ENCODE measurements at places on chromosomes 2 and 18.

- DNase-seq = no peak
Observed at GRCh38 chr2:116877944-116878343, 936.5 kb upstream of the DDX18 start.

DNA sequence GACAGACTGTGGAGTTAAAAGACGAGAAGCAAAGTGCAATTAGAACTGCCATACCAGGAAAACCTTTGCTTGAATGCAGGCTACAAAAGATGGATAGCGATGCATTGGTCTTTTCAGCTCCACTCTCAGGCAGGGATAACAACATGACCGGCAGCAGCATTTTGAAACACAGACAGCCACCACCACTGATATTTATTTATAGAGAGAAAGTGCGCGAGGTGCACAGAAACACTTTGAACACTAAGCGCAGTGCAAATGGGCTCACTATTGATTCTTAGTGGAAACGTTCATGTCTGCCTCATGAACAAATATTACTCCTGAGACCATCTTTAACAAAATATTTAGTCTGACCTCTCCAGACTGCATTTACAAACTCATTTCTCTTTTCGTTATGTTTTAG, 32.9 kb downstream of the CAVIN2 start:
- DNase-seq = no peak

GRCh38 chr2:38074764-38075506, 1.0 kb downstream of the CYP1B1 start:
- DNase-seq = no peak

DNA sequence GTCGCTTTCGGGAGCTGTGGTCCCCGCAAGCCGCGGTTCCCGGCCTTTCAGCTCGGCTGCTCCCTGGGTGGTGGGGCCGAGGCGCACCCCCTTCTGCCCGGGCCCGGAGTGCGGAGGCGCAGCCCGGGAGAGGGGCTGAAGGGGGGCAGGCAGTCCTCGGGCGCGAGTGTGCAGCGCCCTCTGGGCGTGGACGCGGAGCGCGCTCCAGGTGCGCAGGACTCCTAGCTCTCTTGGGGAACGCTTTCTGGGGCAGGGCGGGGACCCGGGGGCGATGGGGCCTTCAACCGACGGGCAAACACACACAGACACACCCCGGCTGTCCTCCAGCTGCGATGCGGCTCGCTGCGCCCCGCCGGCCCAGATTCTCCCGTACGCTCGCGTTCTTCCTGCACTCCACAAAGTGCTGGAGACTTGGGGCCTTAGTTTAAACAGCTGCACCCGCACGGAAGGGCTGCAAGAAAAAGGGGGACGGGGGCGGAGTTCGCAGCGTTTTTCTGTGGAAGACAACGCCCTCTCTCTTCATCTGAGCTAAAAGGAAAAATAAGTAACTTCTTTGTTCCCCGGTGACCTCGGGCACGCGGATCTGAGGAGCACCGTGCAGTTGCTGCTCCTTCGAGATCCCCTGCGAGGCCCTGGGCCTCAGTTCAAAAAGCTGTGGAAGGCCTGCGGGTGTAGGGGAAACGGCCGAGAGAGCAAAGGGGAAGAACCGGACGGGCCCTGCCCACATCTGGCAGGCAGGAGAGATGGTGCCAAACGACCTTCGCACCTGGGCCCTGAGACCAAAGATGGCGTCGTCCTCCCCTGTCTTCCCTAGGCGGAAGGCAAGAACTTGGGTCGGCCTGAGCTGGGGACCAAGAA, 593 bp upstream of the SDC1 start:
- peak; percentile 10 for DNase-seq

DNA sequence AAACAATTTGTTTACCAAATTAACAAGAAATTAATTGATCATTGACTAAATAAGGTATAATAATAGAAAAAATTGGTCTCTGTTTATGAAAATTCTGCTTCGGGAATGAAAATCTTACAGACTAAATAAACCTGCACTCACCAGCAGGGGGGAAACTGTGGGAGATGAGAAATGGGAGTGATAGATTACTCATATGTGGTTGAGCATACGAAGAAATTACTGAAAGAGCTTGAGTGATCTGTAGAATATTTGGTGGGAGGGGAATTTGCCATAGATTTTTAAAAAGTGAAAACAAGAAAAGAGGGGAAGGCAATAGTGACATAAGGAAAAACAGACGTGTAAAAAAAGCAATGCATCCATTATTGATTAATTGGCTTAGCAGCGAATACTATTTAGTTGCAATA, 2.2 kb downstream of the HMSD start:
- DNase-seq = no peak
